ENCODE measurements at places on chromosomes 2 and 18.

- no peak for DNase-seq
These were observed 682 bp upstream of the SCLY start for GRCh38 chr2:238060096-238060541.

GRCh38 chr2:100257939-100258338 is 64.4 kb downstream of the LONRF2 start:
- DNase-seq = no peak

- no peak for DNase-seq
These were observed 29.4 kb upstream of the ARL5A start for GRCh38 chr2:151857650-151858049.

DNA sequence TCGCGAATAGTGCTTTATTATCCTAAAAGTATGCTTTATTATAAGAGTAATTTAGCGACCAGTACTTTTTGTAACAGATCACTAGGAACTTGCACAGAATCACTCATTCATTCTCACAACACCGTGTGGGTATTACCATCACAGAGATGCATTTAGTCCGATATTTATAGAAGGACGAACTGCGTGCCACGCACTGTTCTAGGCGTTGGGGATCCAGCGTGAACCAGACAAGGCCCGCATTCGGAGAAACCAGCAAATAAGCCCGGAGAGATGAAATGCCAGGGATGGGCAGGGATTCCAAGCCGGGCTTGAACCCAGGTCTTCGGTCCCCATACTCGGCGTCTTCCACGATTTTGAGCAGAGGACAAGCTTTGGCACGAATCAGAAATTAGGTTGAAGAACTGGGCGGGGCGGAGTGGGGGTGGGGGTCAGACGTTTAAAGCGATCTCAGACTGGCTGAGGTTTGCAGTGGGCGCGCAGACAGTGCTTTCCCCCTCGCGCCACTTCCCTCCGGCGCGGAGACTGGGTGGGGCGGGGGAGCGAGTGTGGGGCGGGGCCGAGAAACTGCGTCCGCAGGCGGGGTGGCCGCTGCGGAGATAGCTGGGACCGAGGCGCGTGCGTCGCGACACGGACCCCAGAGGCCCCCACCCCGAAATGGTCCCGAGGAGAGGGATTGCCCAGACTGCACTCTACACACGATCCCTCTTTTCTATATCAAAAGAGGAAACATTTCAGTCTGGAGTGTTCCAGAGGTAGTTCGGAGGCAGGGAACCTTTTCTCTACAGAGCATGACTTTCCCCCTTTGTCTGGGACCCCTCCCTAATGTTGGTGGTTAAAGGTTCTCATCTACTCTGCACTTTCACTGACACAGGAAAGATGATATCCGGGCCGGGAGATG is 1.1 kb upstream of the CXCR4 start:
- peak; percentile 62 for DNase-seq

- DNase-seq = no peak
These were observed 443.1 kb downstream of the THSD7B start for GRCh38 chr2:137208431-137208891.

GRCh38 chr18:8478166-8478967 is 130.9 kb upstream of the RAB12 start:
- peak; percentile 49 for DNase-seq

- DNase-seq = no peak
These were observed 103.0 kb upstream of the TMEM200C start for GRCh38 chr18:5998166-5998881.

DNA sequence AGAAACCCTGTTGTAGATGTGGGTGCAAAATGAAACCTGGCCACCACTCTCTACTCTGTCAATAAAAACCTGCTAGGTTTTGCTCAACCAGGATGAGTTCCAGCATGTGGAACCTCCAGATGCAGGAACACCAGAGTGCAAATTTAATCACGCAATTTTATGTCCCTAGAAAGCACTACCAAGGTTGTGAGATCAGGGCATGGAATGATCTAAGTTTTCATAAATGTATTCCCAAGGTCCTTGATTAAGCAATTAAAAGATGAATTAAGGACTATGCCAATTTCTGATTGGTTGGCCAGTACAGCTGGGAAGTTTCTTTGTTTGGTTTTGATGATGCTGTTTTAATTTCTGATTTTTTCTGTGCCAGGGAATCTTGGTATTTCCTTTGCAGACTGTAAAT is 179.2 kb downstream of the KCNS3 start:
- DNase-seq = no peak

Data from stimulated activated CD4-positive, alpha-beta T cell treated with anti-CD3 and anti-CD28 coated beads, Interleukin-1b, Interleukin-23, amount 100 ng/mL, for 4 hours (primary cell).